ENCODE measurements at places on chromosomes 5 and 9. TPM values are rescaled to one million over a fixed set of nuclear protein-coding genes. Genes with fewer than 3 reads are reported as not detected.

SLC24A2 gene
- total RNA-seq, result not detected

LSM11 gene
- total RNA-seq, result 3.5 TPM

UIMC1 gene
- 33.3 TPM for total RNA-seq

PCA3 gene
- not detected for total RNA-seq

PCDH1 gene
- total RNA-seq, result 0.33 TPM

AHRR gene
- 86.8 TPM for total RNA-seq

TMEM215 gene
- not detected for total RNA-seq

WDR31 gene
- 4.0 TPM for total RNA-seq

DEPDC1B gene
- 1.7 TPM for total RNA-seq

DPYSL3 gene
- 185 TPM for total RNA-seq

PLPP1 gene
- 326 TPM for total RNA-seq

OBP2B gene
- not detected for total RNA-seq

MARCOL gene
- total RNA-seq, result not detected

ANKRD18A gene
- 7.0 TPM for total RNA-seq

PCDHGA3 gene
- 2.6 TPM for total RNA-seq

IL5 gene
- total RNA-seq, result not detected
